T-helper 1 cell (primary cell): ENCODE measurements at places on chromosomes 1 and 21.

GRCh38 chr1:21754583-21754982 is 28.4 kb downstream of the USP48 start:
- DNase-seq: no peak

GRCh38 chr1:11841245-11842153 is 6.1 kb downstream of the NPPA start:
- no peak for DNase-seq

DNA sequence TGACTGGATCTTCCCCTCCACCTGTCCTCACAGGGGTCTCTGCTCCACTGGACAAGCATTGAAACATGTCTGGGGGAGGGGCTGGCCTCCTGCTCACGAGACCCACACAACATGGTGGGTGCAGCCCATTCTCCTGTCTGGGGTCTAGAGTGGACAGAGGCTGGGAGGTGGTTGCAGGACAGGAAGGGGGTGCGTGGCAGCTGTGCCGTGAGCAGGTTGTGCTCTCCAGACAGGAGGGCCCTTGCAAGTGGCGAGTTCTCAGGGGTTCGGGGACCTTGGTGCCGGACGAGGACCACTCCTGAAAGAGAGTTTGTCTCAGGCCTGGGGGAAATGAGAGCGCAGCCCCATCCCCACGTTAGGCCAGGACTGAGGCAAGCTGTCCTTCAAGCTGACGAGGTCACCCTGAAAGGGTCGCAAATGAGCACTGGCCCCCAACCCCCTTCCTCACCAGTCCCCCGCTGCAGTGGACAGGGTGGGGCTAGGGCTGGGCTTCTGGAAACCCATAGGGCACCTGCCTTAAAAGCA is 21.2 kb upstream of the TTC34 start:
- no peak for DNase-seq

DNA sequence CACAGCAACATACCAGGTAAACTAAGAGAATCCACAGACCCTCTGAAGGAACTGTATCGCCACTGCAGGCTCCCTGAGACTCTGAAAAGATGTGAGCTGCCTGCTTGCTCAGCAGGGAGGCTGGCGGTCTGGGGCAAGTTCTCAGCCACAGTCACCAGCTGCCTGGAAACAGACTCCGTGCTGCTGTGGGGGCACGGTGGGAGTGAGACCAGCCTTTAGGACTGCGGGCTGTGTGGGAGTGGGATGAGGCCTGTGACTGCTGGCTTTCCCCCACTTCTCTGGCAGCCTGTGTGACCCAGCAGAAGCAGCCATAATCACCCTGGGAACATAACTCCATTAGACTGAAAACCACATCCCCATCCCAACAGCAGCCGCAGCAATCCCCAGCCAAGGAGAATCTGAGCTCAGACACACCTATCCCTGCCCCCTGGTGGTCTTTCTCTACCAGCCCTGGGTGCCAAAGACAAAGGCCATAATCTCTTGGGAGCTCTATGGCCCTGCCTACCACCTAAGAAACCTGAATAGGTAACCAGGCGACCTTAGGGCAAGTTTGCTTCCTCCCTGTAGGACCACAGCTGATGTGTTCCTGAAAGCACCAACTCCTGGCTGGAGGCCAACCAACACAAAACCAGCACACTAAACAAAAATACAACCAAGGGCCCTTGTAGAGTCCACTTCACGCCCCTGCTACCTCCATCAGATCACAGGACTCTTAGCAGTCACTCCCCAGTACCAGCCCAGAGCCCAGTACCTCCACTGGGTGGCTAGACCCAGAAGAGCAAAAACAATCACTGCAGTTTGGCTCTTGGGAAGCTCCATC is 151.5 kb downstream of the SMYD3 start:
- DNase-seq: no peak

DNA sequence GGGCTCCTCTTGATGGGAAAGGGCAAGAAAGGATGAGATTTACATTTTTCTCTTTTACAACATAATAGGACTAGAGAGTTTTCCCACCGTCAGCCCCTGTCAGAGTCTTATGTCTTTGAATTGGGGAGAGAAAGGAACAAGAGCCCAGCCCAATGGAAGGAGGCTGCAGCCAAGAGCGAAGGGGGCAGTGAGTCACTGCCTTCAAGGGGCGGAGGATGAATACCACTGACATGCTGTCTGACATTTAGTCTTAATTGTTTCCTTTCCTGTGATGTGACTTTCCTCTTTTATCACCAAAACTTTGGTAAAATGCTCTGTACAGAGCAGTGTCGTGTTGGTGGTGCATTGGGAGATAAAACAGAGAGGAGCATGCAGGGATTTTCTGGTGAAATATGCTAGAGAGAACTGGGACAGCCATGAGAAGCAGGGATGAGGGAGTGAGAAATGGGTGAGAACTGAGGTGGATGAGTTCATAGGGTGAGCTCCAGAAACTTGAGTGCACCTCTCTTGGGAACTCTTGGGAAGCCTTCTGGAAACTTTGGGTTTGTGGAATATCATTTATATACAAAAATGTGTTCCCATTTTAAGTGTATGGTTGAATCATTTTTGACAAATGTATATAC is 179.9 kb upstream of the FGGY start:
- no peak for DNase-seq

DNA sequence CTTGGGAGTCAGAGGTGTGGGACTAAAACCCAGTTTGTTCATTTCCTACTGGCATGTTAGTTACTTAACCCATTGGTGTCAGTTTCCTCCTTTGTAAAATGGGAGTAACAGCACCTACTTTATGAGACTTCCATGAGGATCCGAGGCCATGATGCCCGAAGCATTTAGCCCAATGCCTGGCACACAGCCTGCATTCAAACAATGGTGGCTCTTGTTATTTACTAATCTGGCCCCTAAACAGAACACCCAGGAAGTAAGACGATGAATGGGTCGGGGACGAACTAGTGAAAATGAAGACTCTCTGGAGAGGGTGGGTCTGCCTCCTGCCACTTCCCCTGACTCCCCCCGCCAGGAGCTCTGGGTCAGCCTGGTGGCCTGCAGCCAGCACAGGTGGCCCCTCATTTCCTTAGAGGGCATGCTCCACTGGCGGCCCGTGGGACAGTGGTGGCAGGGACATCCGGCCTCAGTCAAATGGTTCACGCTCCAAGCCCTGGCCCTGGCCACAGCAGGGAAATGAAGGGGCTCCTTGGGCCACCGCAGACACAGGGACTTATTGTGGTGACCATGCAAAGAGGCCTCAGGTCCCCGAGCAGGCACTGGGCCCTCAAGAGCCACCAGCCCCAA is 9.5 kb upstream of the TAS1R2 start:
- no peak for DNase-seq

GRCh38 chr1:67285780-67286488 is 21.7 kb upstream of the IL12RB2 start:
- no peak for DNase-seq

GRCh38 chr1:157831968-157832626 is 9.5 kb downstream of the CD5L start:
- no peak for DNase-seq

DNA sequence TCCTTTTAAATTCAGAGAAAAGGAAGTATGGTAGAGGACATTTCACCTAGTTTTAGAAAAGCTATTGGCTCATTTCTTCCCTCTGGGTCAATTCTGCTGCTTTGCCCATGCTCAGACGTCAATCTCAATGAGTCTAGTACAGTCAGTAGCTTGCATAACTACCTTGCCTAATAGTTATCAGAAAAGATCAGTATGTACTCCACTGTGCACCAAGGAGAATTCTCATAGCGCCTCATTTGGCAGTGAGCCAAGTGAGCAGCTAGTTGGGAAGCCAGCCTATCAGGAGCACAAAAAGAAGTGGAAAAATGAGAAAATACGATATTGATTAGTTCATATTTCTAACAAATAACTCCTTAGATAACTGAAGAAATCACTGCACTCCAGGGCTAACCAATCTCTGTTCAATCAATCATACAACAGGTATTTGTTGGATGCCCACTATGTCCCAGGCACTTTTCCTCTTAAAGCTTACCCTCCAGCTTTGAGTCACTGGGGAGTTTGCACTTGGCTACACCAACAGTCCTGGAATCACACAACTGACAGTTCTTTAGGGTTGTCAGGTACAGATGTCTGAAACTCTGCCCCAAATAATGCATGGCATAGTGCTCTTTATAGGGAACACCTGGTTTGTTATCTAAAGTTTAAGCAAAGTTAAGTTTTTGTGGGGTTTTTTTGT is 50.2 kb downstream of the PRDX6 start:
- DNase-seq: no peak

DNA sequence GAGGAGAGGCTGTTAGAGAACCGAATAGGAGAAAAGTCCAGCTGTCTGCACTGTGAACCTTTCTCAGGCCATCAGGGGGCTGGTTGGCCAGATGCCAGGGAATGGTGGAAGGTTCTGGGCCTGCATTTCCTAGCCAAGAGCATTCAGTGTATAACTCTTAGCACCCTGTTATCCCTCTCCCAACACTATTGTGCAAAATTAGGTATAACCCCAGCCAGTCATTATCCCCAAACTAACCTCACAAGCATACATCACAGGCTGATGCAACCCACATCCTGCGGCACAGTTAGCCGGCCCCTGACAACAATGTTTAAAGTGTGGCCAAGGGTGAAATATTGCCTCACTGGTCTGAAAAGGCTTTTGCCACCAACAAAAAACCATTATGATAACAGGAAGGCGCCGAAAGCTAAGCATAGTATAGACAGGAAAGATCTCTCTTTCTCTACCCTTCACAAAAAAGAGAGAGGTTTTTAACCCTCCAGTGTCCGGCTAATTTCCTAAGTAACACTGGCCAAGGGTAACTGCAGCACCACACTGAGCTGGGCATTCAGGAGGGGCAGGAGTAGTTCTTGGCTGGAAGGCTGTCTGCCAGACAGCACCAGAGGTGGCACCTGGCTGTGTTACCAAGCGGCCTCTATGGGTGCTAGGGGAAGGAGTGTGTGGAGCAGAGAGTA is 77.3 kb upstream of the BCAR3 start:
- DNase-seq: no peak

GRCh38 chr1:186785503-186785902 is 43.2 kb upstream of the PLA2G4A start:
- no peak for DNase-seq

DNA sequence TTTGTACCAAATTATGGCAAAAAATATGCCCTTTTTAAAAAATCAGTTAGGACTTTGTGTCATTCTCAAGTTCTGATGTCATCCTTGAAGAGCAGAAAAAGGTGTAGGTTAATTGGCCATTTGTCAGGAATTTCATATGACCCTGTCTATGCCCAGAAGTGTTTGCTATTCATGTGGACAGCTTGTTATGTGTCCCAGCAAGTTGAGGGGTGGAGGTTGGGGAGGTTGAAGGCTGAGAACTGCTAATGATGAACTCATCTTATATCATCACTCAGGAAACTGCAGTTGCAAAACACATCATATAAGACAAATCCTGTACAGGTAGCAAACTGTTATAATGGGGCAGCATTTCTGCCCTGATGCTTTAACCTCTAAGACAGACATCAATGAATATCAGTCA is 106.5 kb downstream of the PHTF1 start:
- DNase-seq: no peak

DNA sequence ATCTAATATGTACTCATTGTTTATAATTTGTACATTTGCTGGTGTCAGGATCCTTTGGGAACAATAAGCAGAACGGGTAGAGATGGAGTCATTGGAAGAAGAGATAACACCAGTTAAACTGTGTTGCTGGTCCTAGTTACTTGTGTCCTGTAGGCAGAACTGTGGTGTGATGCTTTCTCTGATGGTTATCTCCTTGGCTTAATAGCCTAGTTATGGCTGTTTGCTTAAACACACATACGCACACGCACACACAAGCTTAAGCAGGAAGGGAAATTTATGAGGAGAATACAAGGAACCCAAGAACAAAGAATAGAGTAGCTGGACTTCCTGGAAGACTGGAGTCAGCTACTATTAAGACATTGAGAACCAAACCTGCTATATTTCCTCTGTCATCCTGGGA is 5.7 kb upstream of the PKN2 start:
- DNase-seq: no peak

DNA sequence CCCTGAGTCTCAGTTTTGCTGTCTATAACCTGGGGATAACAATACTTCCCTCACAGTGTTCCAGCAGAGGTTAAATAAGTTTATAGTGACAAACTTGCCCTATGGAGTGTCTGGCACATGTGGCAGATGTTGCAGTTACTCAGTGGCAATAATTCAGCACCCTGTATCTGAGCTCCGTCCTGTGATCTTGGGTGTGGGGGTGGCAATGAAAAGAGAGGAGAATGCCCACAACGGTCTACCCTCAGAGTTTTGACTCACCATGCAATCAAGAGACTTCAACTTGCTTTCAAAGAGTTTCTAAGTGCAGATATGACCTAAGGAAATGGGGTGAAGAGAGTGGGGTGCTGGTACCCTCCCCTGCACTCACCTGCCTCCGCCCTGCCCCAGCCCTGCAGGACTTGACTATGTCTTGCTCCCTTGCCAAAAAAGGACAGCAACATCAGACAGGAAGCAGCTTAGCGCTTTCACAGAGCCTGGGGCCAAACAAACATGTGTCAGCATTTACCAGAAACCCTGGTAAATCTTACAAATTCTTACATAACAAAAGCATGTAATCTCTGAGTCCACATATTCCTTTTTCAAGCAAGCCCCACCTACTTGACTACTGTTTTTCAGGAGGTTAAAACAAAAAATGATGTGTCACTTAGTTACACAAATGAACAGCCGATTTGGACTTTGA is 185.1 kb upstream of the CAMK1G start:
- DNase-seq: no peak

DNA sequence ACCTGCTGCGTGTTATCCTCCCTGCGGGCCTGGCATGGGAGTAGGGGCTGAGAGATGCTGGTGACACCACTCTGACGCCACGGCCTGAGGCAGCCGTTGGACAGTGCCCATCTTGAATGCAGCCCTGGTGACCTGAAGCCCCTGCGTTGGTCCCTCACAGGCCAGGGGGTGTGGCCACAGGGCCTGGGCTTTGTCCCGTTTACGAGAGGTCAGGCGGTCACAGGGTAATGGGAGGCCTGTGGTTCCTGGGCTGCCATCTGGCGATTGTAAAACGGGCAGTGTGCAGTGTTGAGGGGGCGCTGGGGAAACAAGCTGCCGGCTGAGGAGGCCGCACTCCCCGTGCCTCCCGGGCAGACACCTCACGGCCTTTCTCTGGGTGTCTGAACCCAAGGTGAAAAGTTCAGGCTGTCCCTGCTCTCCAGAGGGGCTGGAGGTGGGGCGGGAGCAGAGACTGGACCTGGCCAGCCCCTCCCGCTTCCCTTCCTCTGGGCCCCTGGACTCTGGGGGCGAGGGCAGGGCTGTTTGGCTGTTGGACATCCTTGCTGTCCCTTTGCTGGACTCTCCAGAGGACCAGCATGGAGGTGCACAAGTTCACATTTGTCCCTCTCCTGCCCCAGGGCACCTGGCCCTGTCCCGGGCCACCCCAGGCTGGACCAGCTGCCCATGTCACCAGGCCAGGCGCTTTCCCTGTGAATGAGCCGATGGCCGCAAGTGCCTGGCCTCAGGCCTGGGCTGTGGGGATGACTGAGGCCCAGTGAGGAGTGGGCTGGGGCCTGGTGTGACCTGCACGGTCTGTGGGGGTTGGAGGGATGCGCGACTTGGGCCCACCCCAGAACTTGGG is 42.4 kb downstream of the SKI start:
- DNase-seq: no peak

GRCh38 chr1:85576266-85576641 is 4.3 kb upstream of the CCN1 start:
- no peak for DNase-seq

- no peak for DNase-seq
Observed at GRCh38 chr1:45721207-45721606, 29.2 kb downstream of the IPP start.

GRCh38 chr1:179599623-179600249 is 8.1 kb downstream of the TDRD5 start:
- DNase-seq: peak; percentile 6
